ENCODE measurements at places on chromosomes 1 and 21.

DNA sequence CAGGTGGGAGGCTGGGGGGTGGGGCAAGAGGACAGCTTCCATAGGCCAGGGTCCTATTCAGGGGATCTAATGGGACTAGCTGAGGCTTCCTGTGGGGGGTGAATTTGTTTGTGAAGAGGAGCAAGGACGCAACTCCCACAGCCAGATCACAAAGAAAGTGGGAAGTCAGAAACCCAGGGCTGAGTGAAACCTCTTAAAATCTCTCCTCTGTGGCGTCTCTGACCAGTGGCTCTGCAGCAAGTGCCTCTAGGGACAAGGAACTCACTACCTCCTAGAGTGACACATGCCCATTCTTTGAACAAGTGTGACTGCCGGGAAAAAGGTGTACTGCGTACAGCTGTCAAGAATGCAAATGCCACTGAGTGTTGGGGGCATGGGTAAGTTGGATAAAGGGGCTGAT, 187.9 kb downstream of the HIVEP3 start:
- no peak for DNase-seq

- no peak for DNase-seq
These were observed 51.3 kb downstream of the HLCS start for GRCh38 chr21:36915014-36915695.

- DNase-seq: no peak
These were observed 28.3 kb downstream of the CFH start for GRCh38 chr1:196680107-196680506.

DNA sequence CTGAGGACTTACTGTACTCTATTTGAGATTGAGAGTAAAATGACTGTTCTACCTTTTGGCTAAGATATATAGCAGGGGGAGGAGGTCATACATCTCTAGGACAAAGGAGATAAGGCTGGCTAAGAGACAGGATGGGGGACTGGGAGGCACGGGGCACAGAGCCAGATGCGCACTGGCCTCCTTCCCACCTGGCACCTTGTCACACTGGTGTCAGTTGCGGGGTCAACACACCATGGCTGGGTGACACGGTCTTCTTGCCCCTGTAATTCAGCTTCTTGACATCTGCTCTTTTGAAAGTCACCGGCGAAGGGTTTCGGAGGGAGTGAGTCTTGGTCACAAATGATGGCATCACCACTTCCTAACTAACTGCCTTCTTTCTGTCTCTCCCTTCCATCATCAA, 177.3 kb downstream of the ZSCAN20 start:
- DNase-seq: no peak

GRCh38 chr1:190658907-190659306, 181.2 kb upstream of the BRINP3 start:
- DNase-seq: no peak

- DNase-seq: no peak
These were observed 3.6 kb downstream of the EPS15 start for GRCh38 chr1:51515312-51515960.

DNA sequence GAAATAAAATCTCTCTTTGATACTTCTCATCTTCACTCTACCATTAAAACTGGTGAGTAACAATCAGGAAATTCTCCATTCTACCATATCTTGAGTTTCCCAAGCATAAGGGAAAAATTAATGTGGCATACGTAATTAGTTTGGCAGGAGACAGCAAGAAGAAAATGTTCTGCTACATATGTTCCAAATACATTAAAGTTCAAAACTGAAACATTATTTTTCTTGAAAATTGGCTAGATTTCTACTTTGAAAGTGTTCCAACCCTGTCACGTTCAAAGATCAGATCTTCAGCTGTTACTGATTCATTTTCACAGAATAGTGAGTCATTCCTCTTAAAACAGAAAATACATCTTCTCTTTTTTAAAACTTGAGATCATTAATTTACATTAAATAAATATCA, 48.5 kb downstream of the PIGK start:
- no peak for DNase-seq

GRCh38 chr1:155688324-155689080, at the start of gene YY1AP1:
TSS of gene YY1AP1 (minus strand) at chr1:155688774. CDS start at chr1:155680436, 8,338 bp downstream.
- peak; percentile 86 for DNase-seq

DNA sequence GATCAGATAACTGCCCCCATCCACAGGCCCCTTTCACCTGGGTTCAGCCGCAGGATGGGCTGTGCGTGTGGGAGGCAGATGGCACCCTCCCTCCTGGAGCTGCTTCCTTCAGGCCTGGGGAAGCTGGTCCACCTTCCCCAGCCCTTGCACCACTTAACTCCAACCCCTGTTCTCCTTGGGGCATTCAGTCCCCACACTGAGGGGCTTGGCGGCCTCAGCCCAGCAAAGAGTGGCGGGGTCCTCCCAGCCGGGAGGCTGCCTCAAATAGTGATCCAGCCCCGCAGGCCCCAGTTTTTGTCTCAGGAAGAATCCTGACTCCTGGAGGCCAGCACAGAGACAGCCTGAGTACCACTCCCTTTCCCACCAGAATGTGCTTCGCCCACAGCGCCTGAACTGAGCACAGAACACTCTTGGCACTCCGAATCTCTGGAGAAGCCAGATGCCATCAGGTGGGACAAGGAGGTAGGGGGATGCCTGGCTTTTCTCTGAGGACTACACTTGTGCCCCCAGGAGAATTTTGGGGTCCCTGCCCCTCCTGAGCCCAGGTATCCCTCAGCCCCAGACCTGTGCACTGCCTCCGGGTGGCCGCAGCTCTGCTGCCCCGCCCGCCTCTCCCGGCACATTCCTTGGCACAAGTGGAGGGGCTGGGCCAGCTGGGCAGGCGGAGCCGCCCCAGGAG, 936 bp downstream of the PAQR6 start:
- no peak for DNase-seq

DNA sequence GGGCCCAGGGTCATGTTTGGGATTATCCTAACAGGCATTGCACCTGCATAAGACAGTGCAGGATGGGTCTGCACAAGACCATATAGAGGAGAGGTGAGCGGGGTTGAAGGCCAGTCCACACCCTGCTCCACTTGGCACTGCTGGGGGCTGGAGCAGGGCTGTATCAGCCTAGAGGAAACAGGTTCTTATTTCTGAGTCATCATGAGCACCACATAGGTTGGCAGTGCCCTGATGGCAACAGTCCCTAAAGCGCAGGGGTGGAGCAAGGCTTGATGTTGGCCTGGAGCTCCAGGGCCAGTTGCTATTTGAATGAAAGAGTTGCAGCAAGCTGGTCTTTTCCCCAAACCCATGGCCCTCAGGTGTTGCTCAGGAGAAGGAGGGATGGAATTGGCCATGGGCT, 29.8 kb upstream of the BMP8B start:
- no peak for DNase-seq

DNA sequence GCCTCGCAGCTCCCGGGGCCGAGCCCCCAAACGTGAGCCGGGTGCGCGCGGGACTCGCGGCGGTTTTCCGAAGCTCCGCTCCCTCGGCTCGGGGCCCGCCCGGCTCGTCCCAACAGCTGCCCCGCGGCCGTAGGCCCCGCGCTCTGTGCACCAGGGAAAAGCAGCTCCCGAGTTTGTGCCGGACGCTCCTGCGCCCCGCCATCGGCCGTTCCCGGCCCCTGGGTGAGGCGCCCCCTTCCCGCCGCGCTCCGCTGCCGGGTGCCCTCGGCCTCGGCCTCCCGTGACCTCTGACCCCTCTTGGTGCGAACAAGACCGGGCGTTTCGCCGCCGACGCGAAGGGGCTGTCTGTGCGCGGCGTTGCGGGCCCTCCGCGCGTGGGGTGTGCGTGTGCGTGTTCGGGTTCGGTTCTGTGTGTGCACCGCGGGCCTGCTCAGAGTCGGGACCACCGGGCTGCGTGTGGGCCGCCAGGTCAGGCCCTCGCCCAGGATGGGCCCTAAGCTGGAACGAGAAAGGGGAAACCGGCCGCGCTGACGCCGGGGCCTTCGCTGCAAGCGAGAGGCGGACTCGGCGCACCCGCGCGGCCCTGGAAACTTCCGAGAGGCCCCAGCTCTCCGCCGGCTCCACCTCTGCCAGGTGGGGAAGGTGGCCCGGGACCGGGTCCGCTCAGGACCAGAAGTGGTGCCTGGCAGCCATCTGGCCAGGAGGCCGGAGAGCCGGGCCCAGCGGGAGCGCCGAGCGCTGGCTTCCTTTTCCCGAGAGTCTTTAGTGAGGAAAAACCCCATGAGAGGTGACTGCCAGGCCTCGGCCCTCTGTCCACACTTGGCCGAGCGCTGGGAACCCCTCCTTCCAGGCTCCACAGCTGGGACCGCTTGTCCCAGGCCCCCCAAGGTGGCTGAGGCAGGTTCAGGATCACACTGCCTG, 1.9 kb downstream of the PRDM16 start:
- no peak for DNase-seq

- DNase-seq: no peak
These were observed 50.3 kb upstream of the TARBP1 start for GRCh38 chr1:234529095-234529949.

GRCh38 chr21:34227386-34227852, 136.4 kb upstream of the KCNE2 start:
- no peak for DNase-seq

DNA sequence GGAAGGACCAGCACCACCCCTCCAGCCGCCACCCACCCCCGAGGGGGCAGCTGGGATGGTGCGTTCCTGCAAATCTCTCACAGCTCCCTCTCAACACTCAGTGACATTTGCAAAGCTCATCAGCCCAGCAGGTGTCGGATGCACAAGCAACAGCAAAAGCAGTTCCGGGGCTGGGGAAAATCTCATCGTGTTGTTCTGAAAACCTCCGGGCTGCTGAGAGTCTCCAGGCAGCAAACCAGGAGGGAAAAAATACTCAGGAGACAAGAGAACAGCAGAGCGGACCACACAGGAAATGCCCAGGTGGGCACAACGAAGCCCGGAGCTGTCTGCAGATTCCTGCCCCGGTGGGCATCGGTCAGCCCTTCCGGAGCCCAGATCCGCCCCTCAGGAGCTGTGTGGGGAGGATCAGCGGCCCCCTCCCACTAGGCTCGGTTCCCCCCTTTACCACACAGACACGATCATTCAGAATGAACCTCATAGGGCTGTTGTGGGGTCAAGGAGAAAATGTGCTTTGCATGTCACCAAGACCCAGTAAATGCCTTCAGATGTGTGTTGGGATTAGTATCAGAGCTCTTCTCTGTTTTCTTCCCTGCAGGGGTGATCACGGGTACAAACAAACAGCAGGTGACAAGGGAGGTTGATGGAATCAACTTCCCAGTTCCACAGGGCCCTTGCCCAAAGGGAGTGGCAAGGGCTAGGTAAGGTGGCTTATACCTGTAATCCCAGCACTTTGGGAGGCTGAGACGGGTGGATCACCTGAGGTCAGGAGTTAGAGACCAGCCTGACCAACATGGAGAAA, 127.0 kb upstream of the TIAM1 start:
- DNase-seq: no peak

DNA sequence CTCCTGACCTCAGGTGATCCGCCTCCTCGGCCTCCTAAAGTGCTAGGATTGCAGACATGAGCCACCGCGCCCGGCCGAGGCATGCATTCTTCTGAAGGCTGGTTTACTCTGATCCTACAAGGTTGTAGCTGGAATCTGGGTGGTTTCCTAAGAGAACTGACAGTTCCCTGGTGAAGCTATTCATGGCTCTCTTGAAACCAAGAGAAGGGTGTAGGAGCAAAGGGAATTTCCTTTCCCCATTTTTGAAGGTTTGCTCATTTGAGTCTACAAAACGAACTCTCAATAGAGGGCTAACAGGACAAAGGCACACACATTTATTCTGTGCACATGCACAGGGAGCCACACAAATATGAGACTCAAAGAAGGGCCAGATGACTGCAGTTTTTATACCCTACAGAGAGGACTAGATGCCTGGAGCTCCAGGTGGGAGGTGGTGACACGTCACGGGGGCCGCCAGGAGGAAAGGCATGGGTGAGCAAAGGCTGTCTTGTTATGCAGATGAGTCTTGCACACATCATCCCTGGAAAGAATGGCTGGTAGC, 49.5 kb upstream of the ERRFI1 start:
- DNase-seq: no peak

DNA sequence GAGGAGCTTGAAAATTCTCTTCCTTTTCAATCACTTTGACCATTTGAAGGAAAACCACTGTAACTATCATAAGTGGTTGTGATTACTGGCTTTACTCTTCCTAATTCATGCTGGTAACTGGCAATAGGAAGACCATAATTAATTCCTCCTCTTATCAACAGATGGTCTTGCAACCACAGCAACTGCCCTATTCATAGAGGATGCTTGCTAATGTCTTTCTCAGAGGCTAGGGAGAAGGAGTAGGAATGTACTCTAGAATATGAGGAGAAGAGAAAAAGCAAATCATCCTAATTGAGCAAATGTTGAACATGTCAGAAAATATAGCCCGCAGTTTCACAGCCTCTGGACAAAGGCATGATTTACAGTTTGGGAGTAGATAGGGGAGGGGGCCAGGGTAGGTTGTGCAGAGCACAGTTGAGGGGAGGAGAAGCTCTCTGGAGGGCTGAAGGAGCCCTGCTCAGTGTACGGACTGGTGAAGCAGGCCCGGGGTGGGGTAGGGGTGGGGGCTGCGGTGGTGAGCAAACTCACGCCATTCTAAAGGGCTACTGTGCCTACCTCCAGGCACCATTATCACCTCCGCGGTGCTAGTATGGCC, 192.9 kb downstream of the PCP4 start:
- no peak for DNase-seq

DNA sequence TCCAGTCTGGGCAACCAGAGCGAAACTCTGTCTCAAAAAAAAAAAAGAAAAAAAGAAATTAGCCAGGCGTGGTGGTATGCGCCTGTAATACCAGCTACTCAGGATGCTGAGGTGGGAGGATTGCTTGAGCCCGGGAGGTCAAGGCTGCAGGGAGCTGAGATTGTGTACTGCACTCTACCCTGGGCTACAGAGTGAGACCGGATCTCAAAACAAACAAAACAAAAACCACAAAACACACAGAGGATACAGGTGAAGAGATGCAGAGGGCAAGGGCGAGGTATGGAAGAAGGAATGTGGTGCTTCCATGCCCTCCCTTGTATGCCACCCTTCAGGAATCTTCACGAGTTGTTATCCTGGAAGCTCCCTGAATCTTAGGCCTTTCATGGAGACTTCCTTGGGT, 68.5 kb downstream of the NDUFS5 start:
- no peak for DNase-seq

DNA sequence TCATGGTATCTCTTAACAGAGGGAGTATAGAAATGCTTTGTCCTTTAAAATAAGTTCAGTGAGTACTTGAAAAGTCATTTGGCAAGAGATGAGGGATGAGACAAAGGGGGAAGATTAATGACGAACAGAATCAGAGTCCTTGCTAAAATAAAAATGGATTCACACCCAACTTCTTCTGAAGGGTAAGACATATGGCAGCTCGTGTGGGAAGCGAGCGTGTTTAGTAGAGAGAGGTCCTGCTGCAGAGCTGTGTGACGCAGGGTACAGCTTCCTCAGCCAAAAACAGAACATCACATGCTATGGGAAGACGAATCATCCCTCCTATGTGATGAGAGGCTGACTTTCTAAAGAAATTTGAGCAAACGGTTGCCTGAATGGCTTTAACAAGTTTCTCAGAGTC, 158.5 kb upstream of the LMO4 start:
- DNase-seq: no peak

DNA sequence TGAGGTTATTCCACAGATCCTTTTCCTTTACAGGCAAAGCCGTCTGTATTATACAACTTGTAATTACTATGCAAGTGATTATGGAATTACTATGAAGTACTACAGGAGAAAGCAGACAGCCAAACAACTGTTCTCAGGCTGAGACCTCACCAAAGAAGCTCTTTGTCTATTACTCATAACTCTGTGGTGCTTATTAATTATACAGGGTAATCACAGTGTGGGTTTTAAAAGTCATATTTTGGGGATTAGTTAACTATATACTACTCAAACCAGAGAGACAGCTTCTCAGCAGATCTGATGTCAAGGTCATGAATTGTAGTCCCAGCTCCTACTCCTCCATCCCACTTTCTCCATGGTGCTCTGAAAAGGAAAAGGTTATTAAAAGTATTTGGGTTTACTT, 49.6 kb downstream of the CTTNBP2NL start:
- no peak for DNase-seq

GRCh38 chr21:45899317-45900033, 82.1 kb upstream of the COL6A1 start:
- DNase-seq: no peak

All from stimulated activated CD8-positive, alpha-beta memory T cell treated with anti-CD3 and anti-CD28 coated beads, Interleukin-4, amount 100 ng/mL, for 1 hour (primary cell).